ENCODE measurements at places on chromosomes 7 and 10. TPM values are rescaled to one million over a fixed set of nuclear protein-coding genes. Genes with fewer than 3 reads are reported as not detected.

ZCWPW1 gene
- total RNA-seq = 2.1 TPM

PPP1R3C gene
- 125 TPM for total RNA-seq

SLC39A12 gene
- total RNA-seq = not detected

DAGLB gene
- 9.9 TPM for total RNA-seq

CTTNBP2 gene
- total RNA-seq = 16.3 TPM
